Upper lobe of right lung (tissue), 1 donor: ENCODE measurements at places on chromosomes 11 and 22. TPM values are rescaled to one million over a fixed set of nuclear protein-coding genes. Genes with fewer than 3 reads are reported as not detected.

DNA sequence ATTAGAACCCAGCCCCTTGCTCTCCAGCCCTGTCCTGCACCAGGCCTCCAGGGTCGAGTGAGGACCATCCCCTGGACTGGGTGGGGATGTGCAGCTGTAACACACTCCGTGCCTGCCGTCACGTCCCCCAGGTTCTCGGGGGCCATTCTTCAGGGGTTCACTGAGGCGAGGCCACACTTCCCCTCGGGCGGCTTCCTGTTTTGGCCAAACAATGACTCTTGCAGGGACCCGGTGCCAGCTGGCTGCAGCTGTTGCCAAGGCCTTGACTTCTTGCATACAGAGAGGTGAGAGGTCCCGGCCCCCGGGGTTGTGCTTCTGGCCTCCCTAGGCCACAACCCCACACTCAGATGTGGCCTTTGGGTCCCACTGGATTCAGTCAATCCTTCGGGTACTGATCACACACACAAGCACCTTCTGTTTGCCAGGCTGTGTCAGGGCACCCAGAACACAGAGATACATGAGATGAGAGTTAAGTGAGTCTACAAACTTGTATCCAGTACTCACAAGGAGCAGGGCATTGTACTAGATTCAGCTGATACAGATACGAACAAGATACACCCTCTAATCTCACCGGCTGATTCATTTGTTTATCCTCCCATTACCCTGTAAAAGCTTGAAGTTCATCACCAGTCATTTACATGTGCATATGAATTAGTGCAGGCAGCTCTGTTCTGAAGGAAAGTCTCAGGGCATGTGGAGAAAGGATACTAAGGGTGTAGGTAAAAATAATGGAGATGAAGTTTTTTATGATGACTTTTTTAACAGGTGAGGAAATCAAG is 32.9 kb downstream of the LRRC32 start:
- peak; percentile 75 for DNase-seq

Gene MRPL16
- 30.1 TPM for total RNA-seq

Gene AMPD3
- total RNA-seq = 11.6 TPM

DNA sequence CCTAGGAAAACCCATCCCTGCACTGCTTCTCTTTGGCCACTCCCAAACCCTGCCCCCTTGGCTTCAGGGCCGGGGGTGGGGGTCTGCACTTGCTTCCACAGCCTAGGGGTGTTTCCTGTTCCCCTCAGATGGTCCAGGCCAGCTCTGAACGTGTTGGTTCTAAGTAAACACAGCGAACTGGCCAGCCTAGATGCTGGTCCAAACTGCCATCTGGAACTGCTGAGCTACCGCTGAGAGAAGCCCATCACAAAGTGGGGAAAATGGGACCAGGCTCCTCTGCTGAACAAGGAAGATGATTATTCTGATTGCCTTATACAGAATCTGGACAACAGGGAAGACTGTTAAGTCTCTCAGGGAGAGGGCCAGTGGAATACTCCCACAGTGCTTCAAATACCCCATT is 23.5 kb upstream of the YPEL1 start:
- DNase-seq = no peak

Gene SLC5A4
- total RNA-seq = 1.6 TPM

Gene TMEM225
- total RNA-seq = not detected

GRCh38 chr22:29193021-29193420 is 12.7 kb upstream of the EMID1 start:
- no peak for DNase-seq

DNA sequence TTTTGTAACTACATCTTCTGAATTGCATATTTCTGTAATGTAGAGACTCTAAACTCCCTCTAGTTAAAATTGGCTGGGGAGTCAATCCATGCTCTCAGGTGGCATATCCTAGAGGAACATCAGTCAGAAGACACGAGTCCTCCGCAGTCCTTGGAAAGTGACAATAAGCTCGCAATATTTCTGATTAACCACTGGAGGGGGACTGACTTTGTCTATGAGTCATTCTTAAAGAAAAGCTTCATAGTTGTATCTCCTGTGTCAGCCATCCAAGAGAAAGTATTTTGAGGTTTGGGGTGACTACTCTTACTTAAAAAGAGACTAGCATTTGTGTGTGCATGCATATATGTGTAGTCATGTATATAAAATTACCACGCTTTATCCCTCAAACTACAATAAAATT is 60.2 kb downstream of the SLN start:
- no peak for DNase-seq

DNA sequence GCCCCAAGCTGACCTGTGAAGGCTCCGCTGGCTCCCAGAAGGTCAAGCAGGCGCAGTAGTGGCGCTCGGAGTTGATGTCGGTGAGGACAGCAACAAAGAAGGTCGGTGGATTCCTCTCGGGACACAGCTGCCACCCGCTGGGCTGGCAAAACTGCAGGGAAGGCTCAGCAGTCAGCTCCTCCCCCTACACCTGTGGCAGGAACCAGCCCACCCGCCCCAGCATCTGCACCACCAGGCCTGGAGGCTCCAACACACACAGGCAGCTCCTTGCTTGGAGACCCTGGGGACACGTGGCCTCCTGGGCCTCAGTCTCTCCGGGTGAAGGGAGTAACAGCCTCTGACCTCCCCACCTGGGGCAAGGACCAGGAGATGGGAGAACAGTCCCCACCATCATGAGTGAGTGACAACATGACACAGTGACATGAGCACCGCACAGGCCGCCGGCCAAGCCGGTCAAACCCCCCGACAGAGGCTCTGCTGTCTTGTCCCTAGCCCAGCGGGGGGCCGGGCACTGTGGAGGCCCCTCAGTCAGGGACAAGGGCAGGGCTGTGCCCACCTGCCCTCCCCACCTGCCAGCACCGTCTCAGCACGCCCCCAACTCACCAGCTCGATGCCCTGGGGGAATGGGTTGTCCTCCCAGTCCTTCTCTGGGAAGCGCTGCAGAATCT is 6.9 kb downstream of the SBF1 start:
- DNase-seq = no peak

- DNase-seq = no peak
Measured at GRCh38 chr22:19640306-19640705, 74.0 kb upstream of the SEPTIN5 start.

DNA sequence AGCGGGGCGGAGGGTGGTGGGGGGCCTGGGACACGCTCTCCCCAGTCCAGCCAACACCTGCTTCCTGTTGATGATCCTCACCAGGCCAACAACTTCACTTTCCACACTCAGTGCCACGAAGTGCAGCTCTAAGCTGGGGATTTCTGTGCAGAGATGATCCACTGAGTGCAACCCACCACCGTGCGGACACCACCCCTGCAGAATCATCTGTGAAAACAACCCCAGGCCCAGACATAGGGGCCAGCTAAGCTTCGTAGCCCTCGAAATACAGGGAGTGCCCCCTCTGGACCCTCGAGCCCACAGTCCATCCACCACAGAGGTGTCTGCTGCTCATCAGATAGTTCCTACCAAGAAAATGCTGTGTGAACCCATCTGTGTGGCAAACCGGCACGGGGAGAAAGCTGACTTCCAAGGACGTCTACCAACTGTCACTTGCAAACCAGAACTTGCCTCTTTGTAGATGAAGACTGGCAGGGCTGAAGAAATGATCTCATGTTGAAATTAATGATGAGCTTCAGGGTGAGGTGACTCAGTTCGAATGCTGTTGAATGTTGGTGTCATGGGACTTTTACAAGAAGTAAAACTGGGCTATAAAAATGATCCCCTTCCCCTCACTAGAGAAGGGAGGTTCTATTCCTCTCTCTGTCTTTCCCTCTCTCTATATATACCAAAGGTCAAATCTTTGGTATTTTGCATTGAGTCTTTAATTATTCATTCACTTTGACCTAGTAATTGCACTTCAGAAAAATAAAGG is 73.4 kb downstream of the MYEOV start:
- DNase-seq = no peak

Gene FOLR2
- 22.8 TPM for total RNA-seq

DNA sequence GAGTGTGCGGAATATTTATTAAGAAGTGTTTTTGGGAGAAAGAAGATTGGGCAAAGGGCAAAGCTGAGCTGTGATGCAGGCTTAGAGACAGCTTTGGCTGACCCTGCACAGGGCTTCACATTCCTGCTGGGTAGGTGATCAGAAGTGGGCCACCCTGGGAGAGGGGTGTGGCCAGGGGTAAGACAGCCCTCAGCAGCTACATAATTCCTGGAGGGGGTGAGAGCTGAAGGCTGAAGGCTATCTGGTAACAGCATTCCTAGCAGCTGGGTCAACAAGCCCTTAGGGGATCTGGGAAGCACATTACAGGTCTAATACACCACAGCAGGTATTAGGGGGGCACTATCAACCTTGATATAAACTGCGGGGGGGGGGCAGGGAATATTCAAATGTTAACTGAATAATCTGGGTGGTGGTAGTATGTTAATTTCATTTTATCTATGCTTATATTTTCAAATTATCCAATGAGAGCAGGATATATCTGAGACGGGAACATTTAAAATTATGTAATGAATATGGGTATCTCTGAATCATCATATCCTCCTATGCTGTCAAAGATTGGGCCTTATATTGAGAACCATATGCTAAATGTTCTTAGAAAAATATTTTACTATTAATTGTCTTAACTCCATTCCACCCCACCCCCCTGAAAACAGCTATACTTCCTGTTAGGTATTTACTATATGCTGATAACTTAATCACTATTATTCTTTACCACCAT is 5.9 kb downstream of the OOSP1 start:
- no peak for DNase-seq
